ENCODE measurements at places on chromosomes 2 and 18. TPM values are rescaled to one million over a fixed set of nuclear protein-coding genes. Genes with fewer than 3 reads are reported as not detected.

GRCh38 chr2:74489906-74490305 is 7.0 kb downstream of the TTC31 start:
- DNase-seq: no peak

- no peak for DNase-seq
These were observed 88.0 kb upstream of the CELF4 start for GRCh38 chr18:37653618-37654017.

DNA sequence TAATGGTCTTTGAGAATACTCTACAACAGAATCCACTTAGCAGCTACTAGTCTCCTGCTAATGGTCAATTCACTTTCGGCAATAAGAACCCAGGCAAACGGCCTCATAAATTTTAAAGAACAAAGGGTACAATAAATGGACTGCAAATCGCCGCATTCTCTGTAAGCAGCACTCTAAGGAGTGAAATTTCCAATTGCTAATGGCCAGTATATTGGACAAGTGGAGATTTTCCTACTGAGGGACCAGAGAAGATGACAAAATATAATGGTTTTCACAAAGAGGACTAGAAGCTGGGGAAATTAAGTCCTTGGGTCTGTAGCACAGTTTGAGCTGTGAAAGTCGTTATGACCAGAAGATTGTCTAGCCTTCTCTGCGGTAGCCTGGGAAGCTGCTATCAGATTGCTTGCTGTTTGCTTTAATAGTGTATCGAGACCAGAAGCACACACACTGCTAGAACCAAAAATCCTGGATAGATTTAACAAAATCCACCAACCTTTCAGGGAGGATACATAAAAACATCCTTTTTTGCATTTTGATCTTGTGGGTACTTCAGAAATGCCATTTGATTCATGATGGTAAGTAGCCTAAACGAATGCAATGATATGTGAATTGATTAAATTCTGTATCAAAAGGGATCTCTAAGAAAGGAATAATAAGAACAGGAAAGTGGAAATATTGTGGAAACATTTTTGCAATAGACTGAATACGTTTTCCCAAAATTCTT is 53.6 kb upstream of the ATP8B1 start:
- DNase-seq: no peak

The LINC00305 gene
- not detected for total RNA-seq

The ANKRD29 gene
- total RNA-seq: not detected

GRCh38 chr2:25981596-25982272 is 563 bp downstream of the KIF3C start:
- DNase-seq: no peak

The PRKAG3 gene
- total RNA-seq: not detected

DNA sequence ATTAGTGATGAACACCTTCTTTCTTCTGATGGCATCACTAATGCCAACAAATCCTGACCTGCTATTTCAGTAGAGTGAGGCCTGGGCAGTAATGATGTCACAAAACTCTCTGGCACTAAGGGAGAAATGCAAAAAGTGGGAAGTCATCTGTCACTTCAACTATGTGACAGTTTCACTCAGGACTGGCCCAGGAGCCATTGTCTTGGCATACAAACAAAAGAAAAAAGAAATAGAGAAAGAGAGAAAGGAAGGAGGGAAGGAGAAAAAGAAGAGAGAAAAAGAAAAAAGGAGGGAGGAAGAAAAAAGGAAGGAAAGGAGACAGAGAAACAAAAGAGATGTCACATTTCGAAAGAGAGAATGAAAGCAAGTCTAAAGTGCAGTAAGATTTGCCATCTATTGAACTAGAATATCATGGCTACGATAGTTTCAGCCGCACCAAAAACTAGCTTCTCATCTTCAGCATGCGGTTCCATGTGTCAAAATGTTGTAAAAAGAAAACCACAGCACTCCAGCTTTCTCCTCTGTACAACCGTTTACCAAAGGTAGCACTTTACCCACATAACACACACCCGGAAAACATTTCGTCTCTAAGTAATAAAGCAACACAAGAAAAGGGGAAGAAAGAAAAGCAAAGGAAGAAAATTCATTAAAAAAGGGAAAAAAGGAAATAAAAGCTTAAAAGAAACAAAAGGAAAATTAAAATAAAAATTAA is 50.1 kb downstream of the CD226 start:
- DNase-seq: no peak

The COL3A1 gene
- total RNA-seq: 1,297 TPM

- no peak for DNase-seq
These were observed 37.0 kb downstream of the CTIF start for GRCh38 chr18:48575658-48576456.

Data from SJSA1 (cell line).